ENCODE measurements at places on chromosomes 2 and 18.

DNA sequence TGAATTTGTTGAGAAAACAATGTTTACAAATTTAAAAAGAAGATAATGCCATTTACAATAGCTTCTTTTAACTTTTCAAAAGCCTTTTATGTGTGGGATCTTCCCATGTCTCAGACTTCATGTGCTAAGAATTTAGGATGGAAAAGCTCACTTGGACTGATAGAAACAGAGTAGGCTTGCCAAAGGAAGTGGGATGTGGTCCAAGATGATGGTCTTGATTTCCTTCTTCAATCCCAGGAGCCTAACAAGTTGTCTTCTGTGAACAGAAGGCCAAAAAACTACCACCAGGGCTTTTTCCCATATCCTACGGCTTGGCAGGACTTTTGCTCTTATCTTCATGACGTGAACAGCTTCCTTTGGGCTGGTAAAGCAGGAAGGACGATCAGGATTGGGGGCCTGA lies 9.5 kb downstream of the CXCR4 start:
- DNase-seq, result no peak

- DNase-seq, result no peak
These were observed 22.9 kb upstream of the CAVIN2 start for GRCh38 chr2:191869781-191870180.

DNA sequence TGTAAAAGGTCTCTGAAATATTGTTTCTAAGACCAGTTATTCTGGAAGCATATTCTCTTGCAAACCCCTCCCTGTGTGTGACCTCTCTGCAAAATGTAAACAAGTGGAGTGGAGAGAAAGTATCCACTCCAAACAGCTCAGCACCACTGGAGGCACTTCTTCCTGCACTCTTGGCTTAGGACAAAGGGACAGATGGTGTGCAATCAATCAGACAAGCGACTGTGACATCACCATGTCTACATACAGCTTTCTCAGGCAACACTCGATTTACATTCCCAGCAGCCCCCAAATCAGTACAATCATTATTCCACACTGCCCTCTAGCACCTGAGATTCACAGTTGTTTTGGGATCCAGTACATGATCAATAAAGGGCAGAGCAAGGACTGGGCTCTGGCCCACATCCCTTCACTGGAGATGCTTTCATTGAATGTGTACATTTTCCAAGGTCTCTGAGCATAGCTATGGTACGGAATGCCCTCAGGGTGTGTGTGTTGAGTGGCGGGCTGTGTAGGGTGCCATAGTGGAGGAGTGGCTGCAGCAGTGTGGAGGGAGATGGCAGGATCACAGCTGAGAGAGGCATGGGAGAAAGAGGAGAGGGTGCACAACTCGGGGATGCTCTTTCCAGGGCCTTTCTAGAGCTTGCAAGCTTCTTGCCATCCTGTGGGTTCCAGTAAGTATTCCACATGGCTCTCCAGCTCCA lies 311.8 kb upstream of the ST6GAL2 start:
- no peak for DNase-seq

GRCh38 chr18:3256693-3257626 lies 5.0 kb upstream of the MYL12B start:
- DNase-seq, result no peak

DNA sequence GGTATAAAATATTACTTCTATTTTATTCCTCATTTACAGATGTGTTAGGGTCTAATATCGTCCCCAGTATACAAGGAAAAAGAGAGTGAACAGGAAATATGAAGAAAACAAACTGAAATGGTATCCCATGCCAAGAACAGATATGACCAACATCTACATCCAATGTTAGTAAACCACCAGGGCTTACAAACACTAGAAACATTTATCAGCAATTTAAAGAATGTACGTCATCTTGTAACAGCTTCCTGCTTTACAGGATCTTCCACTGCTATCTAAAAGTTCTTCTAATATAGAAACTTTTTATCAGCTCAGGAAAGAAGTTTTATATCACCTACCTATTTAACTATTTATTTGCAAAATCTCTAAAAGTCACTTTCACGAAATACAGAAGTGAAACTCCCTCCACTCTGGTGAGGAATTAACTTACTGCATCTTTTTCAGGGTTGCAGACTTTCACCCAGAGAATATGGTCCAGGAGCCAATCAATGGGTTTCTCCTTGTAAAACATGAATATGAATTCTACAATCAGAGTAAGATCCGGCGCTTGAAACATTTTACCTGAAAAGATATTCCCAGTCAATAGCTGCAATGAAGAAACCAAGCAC lies 35.2 kb downstream of the UNC50 start:
- DNase-seq, result no peak

DNA sequence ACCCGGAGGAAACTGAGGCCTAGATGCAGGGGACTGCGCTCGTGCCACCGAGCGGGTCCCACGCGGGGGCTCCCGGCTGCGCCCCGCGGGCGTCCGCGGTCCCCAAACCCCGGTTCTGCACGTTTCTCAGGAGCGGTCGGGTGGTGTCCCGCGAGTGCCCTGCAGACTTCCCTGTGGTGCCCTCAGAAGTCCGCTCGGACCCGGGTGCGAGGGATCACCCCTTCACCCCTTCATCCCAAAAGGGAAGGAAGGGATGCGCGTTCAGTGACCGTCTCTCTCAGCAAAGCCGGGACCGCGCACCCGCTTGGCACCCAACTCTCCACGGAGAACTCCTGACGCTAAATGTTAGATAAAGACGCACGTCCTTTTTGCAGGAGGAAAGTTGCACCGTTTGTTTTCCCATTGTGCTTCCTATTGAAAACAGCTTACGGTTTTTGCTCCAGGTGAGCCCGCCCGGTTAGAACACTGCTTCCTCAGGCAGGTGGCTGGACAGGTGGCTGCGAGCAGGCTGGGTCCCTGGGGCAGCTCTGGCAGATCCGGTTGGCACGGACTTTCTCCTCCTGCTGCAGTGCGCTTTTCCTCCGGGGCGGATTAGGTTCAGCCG lies 779 bp downstream of the DGKD start:
- no peak for DNase-seq

DNA sequence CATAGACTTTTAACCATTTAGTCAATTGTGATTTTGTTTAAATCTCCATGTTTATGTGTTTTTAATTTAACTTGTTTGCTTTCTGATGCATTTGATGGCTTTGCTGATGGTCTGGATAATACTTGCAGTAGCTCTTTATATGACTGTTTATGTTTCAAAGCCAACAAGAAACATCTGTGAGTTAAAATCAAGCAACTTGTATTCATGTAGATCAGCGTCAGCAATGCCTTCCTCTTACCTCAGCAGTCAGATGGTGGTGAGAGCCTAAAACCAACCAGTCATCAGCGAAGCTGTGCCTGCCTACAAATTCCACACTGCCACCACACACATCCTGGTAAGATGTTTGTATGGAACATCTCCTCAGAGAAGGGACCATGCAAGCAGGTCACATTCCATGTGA lies 231.9 kb downstream of the PTGR3 start:
- DNase-seq, result no peak

GRCh38 chr2:228401065-228401912 lies 219.8 kb upstream of the SPHKAP start:
- no peak for DNase-seq

GRCh38 chr18:45939236-45939635 lies 27.9 kb downstream of the EPG5 start:
- DNase-seq, result no peak

- no peak for DNase-seq
These were observed 36.9 kb downstream of the CRACDL start for GRCh38 chr2:98899041-98899702.

DNA sequence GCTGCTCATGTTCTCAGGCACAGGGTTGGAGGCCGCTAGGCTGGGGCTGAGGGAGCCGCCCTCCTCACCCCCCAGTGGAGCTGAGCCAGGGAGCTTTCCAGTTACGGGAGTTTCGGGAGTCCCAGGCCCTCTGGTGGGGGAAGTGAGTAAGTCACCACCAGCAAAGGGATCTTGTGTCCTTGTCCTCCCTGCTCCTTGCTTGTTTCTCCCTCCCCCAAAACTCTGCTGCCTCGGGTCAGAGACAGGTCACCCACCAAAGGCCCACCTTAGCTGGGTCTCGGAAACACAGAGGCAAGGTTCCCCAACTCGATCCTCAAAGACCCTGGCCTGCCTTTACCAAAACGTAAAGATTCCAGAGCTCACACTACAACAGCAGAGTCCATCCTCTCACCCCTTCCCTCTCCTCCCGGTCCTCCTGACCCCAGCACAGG lies 60.5 kb upstream of the POMC start:
- DNase-seq, result no peak

DNA sequence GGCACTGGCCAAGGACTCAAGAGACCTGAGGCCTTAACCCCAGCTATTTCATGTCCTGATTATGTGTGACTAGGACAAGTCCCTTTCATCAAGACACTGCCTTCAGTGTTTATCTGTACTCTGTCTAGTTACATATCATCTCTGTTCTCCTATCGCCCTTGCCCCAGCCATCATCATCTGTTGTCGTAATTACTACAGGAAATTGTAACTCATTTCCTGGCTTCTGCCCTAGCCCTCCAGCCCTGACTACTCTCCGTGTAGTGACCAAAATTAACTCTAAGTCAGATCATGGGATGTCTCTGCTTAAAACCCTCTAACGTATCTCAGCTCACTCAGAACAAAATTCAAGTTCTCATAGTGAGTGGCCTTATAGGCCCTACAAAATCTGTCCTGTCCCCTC lies 49.3 kb upstream of the LAPTM4A start:
- no peak for DNase-seq

GRCh38 chr2:144162652-144163051 lies 357.3 kb downstream of the ZEB2 start:
- DNase-seq, result peak; percentile 38

DNA sequence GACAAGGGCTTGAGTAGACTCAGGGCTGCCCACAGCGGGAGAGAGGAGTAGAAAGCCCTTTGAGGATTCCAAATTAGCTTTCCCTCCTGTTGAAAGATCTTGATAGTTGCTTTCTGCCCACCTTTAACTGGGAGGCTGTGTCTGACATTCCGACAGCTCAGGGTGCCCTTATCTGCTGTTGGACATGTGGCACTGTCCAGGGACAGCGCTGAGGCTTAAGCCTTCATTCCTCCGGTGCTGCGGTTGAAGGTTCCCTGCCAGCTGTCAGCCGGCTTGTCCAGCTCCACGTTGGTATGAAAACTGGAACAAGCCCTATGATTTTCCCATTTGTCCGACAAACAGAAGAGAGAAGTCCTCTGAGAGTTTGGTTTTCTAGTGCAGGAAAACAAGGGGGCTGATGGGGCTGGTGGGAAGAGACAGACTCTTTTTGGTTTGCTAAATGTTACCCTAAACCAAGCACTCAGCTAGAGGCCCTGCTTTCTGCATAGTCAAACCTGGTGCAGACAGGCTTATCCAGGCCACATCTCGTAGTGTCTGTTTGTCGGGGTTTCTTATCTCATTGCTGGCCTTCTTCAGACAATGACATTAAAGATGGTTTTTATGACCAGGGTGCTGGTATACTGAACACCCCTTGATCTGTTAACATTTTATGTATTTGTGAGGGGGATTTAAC lies 24.5 kb downstream of the GREB1 start:
- DNase-seq, result no peak

DNA sequence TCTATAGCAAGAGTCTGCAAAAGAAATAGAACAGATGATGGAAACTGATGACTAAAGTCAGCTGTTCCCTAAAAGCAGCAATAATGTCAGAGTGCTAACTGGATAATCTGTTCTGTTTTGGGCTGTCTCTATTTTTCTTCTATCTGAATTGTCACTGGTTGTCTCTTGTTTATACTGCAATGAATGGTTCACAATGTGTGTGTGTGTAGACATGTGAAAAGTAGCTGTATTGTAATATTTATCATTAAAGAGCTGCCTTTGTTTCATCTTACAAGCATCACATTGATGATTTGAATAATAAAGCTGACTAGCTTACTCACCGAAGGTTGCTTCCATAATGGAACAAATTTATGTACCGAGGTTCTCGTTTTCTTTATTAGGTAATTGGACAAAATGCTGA lies 456.0 kb upstream of the ZEB2 start:
- no peak for DNase-seq

DNA sequence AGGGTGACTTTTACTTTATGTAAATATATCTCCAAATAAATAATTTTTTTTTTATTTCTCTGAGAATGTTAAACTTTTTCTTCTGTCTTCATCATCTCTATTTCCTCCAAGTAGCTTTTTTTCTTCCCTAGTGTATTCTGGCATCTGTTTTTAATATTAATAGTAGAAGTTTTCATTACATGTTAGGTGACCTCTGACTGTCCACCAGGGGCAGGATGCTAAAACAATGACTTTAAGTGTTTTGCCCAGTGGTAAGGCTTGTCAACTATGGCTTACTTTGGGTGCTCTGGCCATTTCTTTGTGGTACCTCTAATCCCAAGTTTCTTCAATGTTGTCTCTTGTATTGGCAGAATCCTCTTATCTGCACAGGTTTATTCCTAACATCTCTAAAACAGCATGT lies 127.1 kb downstream of the SRBD1 start:
- DNase-seq, result no peak

GRCh38 chr18:6624661-6625311 lies 104.7 kb upstream of the ARHGAP28 start:
- DNase-seq, result no peak

- DNase-seq, result no peak
These were observed 31.3 kb downstream of the OSBPL1A start for GRCh38 chr18:24366328-24366727.

DNA sequence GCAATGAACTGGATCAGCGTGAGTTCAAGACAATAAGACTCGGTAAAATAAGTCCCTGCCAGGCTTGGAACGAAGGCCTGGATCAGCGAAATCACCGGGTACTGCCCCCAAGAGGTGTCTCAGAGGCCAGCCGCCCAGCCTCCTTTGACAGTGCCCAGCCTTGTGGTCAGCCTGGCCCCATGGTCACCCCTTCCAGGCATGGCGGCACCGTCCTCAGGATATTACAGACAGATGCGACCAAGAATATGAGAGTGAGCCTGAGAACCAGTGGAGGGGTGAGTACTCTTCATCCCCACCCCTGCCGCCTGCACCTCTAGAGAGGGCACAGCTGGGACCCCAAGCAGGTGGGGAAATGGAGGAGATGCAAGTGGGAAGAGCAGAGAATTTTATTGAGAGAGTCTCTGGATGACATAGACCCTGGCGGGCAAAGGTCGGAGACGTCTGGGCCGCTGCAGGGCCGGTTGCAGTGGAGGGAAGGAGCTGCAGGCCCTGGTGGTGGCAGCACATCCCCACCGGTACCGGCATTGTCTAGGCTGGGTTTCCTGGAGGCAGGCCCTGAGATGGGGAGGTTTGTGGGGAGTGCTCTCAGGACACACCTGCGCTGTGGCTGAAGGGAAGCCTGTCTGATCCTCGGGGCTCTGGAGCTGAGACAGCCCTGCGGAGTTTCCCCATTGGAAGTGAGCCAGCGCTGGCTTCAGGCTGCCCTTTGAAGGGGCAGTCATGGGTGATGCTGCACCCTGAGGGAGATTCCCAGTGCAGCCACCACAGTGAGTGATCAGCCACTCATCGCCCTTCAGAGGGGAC lies 190.0 kb downstream of the SEPTIN10 start:
- DNase-seq, result no peak

- no peak for DNase-seq
These were observed 9.3 kb downstream of the SEC11C start for GRCh38 chr18:59149007-59149406.

- DNase-seq, result no peak
These were observed 645.0 kb downstream of the IRS1 start for GRCh38 chr2:226154610-226155009.

DNA sequence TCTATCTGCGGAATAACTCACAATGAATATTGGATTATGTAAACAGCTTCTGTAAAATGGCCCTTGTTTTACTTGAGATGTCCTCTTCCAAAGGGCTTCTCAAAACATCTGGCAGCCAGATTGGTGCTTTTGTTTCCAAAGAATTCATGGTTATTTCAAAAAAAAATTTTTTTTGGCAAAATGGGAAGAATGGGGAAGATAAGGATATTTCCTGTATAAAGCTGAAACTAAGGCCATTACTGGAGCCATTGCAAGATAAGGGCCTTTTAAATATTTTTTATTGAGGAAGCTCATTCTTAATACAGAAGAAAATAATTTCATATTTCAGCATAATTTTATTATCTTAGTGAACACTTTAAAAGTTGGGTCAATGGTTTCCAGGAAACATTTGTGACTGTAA lies 259.1 kb downstream of the GALNT13 start:
- no peak for DNase-seq

All from stimulated activated CD8-positive, alpha-beta memory T cell treated with anti-CD3 and anti-CD28 coated beads, Interleukin-7, amount 100 ng/mL, for 4 hours (primary cell).